Fibroblast of skin of abdomen (primary cell): ENCODE measurements at places on chromosomes 16 and 17.
A peak's percentile ranks its signal among the peaks of the same experiment; 100 is the strongest.

DNA sequence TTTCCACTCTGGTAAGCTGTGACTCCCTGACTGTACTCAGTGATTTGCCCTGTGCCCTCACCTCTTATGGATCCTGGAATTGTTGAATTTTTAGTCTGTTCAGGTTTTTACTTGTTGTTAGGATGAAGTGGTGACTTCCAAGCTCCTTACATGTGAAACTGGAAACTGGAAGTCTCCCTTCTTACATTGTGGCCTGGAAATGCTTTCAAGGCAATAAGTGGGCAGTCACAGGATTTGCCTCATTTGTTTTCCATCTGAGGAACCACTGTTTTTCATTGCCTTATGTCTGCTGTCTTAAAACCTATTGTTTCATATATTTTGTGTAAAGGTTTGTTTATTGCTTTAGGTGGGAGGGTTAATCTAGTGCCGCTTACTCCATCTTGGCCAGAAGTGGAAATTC, 155.8 kb downstream of the CYB561 start:
- DNase-seq = no peak

- no peak for DNase-seq
Measured at GRCh38 chr16:9203956-9204355, 112.5 kb downstream of the HAPSTR1 start.

DNA sequence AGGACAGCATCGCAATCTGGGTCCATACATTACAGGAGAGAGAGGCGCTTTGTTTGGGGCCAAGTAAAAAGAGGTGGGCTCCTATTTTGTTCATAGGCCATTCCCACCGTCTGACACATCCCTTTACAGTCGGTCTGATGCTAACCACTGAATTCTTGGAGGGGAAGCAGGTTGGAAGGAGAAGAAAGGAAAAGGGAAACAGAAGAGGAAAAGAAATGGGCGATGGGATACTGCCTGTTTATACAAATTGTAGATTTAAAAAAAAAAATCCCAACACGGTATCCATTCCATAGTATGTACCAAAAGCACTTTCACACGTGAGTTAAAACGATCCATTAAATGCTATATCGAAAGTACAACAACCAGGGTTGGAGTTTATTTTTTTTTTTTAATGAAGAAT, 4.0 kb upstream of the ZFHX3 start:
- DNase-seq = no peak

- peak; percentile 38 for DNase-seq
Measured at GRCh38 chr17:72852277-72852938, 240.1 kb downstream of the SLC39A11 start.

DNA sequence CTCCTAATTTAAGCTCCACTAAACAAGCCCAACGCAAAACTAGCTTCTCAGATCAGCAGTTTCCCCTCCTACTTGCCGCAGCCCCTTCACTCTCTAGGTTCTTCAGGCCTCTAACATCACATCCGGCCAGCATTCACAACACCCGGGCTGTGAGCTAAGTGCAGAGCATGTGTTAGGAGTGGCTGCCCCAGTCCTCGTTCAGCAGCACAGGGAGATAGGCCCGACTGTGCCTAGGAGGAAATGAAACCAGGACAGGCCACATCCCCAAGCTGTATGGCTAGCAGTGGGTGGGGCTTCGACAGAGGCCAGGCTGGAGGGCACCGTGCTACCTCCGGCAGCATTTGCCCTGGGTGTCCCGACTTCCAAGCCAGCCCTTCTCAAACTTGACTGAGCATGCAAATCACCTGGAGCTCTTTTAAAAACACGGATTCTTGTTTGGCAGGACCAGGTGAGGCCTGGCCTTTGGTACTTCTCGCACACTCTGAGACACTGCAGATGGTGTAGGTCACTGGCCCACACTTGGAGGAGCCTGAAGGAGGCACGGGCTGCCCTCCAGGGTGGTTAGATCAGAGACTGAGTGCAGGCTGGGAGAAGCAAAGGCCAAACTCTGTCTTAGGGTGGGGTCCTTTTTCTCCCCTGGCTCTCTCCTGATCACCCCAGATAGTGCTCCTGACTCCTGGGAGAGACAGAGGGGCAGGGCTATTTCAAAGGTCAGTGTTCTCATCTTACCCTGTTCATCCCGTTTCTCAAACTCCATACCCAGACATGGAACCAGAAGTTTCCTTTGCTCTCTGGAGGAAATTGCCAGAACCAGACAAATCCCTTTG, 202.0 kb downstream of the C16orf78 start:
- no peak for DNase-seq

DNA sequence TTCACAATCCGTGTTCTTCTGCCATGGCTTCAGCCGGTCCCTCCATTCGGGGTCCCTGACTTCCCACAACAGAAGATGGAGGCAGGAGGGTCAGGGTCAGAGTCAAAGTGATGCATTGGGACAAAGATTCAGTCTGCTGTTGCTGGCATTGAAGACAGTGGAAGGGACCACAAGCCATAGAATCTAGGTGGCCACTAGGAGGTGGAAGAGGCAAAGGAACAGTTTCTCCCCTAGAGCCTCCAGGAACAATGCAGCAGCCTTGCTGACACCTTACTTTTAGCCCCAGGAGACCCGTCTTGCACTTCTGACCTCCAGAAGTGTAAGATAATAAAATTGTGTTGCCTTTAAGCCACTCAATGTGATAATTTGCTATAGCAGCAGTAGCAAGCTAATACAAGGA, 55.9 kb downstream of the MFSD11 start:
- DNase-seq = peak; percentile 12

- no peak for DNase-seq
Measured at GRCh38 chr16:69663846-69664245, 62.5 kb downstream of the NQO1 start.

GRCh38 chr16:12111223-12111622, 134.7 kb downstream of the SNX29 start:
- no peak for DNase-seq

DNA sequence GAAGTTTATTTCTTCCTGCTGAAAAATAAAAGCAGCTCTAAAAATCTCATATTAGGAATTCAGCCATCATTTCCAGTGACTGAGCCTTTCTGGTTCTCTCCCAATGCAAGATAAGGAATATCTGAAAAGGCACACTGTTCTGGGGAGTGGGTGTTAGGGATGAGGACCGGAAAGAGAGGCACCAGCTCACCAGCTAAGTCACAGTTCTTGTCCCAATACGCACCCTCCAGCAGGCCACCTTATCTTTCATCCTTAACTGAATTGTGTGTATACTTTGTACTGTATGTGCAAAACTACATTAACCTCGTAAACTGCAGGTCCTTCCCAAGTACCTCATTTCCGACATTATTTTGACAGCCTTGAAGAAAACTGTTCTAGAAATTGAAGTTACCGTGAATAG, 11.0 kb downstream of the AMFR start:
- DNase-seq = no peak

DNA sequence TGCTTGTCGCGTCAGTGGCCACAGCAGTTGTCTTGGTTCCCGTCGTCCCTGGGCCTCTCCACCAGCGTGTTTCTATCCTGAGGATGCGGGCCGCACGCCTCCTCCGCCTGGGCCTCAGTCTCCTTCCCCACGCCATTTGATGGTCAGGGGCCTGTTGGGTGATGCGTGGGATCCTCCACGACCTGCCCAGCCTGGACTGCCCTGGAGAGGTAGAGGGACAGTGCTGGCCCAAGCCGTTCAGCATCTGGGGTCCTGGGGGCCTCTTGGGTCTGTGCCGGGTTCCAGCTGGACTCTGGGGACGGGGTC, 20.3 kb downstream of the GSE1 start:
- no peak for DNase-seq

- DNase-seq = no peak
Measured at GRCh38 chr16:6993544-6993943, 339.1 kb upstream of the RBFOX1 start.

DNA sequence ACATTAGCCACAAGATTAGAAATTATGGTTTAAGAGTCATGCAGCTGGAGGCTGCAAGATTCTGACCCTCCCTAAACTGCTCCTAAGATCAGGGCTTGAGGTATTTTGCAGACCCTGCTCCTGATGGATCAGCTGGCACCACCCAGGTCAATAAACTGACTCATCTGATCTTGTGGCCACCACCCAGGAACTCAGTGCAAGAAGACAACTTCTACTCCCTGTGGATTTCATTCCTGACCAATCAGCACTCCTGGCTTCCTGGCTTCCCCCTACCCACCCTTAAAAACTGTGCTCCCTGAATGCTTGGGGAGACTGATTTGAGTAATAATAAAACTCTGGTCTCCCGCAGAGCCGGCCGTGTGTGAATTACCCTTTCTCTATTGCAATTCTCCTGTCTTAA, 25.0 kb upstream of the MILR1 start:
- peak; percentile 22 for DNase-seq

DNA sequence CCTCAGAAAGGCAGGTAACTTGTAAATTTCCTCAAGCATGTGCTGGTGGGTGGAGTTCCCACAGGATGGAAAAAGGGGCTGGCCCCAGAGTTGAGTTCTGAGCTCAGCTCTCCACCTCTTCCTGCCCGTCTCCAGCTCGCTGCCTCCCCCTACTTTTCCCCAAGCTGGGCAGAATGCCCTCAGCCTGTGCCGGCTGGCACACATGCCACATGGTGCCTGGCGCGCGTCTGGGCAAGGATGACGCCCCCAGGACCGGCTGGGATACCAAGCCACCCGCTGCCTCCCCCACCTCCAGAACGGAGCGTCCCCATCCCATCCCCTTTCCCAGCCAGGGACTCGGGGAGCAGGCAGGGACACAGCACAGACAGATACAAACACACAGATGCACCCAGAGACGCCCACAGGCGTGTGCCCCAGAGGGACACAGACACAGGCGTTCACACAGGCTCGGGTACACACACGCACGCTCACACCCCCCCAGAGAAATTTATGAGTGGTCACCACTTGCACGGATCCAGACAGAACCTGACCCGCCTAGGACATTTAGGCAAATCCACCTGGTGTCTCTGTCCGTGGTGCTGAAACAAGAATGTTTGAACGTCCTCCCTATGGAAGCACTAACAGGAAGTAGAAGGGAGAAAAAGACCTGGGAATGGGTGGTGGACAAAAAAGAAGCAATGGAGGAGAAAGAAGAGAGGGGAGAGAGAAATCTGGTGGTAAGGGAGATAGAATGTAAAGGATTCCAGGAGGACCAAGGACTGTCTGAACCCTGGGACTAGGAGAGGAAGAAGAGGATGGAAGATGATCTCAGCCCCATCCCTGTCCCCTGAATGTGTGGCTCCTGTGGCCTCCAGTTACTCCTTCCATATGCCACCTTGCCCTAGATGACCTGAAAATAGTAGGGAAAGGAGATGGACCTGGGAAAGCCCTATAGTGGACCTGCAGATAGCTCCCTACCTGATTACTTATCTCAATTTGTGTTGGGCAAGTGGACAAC, 15.5 kb downstream of the NEUROD2 start:
- peak; percentile 37 for DNase-seq

GRCh38 chr17:65750166-65750565, 188.7 kb upstream of the AXIN2 start:
- DNase-seq = no peak

GRCh38 chr16:84868829-84869472, 49.2 kb downstream of the CRISPLD2 start:
- no peak for DNase-seq

GRCh38 chr17:55521186-55521585, 9.9 kb upstream of the SMIM36 start:
- DNase-seq = no peak

GRCh38 chr16:89555265-89555664, 5.2 kb upstream of the RPL13 start:
- no peak for DNase-seq

- no peak for DNase-seq
Measured at GRCh38 chr17:45296003-45296832, 20.6 kb downstream of the MAP3K14 start.

GRCh38 chr16:67287960-67288359, 8.6 kb downstream of the PLEKHG4 start:
- DNase-seq = no peak

GRCh38 chr17:55273579-55274354, 9.0 kb downstream of the HLF start:
- DNase-seq = no peak

DNA sequence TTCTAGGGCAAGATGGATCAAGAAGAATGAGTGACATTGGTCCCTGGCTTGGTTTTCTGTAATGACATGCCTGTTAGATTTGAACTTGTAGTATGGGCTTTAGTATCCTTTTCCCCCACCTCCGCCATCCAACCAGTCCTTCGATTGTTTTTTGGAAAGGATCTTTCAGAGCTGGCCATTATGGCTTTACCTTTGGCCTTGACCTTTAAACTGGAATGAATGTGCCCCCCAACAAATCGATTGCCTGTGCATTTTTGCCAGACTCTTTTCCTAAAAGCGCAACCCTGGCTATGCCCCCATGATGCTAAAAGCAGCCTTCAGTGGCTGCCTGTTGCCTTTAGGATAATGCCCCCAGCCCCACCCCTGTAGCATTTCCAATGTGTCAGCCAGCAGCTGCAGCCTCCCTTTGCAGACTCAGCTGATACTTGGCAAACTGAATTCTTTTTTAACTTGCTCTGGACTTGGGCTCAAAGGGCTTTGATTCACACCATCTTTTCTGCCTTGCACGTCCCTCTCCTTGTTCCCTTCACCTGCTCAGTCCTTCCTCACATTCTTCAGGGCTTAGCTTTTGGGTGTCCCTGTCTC, 4.0 kb downstream of the GPRC5C start:
- DNase-seq = no peak

- no peak for DNase-seq
Measured at GRCh38 chr17:41750862-41751261, 16.4 kb upstream of the HAP1 start.

GRCh38 chr16:66988197-66988788, at the start of gene CES4A:
CES4A (plus strand) TSS chr16:66988589; CDS start chr16:66988773, 184 bp downstream.
- peak; percentile 9 for DNase-seq

DNA sequence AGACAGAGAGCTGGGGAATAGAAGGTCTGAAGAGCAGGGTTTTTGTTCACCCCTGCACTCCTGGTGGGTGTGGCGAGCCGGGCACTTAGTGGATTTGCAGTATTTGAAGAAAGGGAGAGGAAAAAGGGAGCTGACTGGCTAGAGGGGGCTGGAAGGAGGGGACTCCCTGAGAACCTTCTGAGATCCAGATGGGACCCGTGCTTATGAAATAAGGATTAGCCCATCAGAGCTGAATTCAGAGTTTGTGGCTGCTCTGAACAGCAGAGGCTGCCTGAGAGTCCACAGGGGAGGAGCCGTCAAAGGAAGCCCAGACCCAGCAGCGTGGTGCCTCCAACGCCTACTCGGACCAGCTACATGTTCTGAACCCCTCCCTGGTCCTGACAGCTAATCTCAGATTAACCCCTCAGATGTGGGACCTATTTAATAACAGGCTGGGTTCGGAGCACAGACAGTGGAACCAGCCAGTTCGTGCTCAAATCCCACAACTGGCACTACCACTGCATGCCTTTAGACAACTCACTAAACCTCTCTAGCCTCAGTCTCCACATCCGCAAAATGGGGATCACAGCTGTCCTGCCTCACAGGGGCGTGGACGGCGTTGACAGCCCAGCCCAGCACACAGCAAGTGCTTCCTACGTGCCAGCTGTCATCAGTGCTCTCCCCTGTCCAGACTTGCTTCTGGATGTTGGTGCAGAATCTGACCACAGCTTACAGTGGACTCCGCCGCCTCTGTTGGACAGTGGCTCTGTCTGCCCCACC, 70.6 kb downstream of the DYNLRB2 start:
- no peak for DNase-seq
